ENCODE measurements at places on chromosomes 2 and 18. TPM values are rescaled to one million over a fixed set of nuclear protein-coding genes. Genes with fewer than 3 reads are reported as not detected.

The TXNDC2 gene
- 0.07 TPM for total RNA-seq

The CD207 gene
- not detected for total RNA-seq

The KCNG3 gene
- 0.14 TPM for total RNA-seq

The HDLBP gene
- total RNA-seq, result 922 TPM

The AQP12A gene
- not detected for total RNA-seq

The IL1F10 gene
- not detected for total RNA-seq

The GALM gene
- total RNA-seq, result 9.8 TPM

The PRKAG3 gene
- not detected for total RNA-seq

The UBXN4 gene
- 79.4 TPM for total RNA-seq

The PUS10 gene
- total RNA-seq, result 9.4 TPM

The KIF1A gene
- total RNA-seq, result 20.3 TPM

The SLC23A3 gene
- total RNA-seq, result 1.2 TPM

The ZNF521 gene
- 48.0 TPM for total RNA-seq

The FAM237A gene
- total RNA-seq, result not detected

The C1QL2 gene
- 0.20 TPM for total RNA-seq

The TCF23 gene
- total RNA-seq, result not detected

The OSBPL6 gene
- 13.7 TPM for total RNA-seq

The GALNT14 gene
- 2.1 TPM for total RNA-seq

The VWC2L gene
- not detected for total RNA-seq

The ARHGAP15 gene
- total RNA-seq, result not detected

The GALNT3 gene
- 16.4 TPM for total RNA-seq
